SJCRH30 (cell line): ENCODE measurements at places on chromosomes 2 and 18.
A peak's percentile ranks its signal among the peaks of the same experiment; 100 is the strongest.

DNA sequence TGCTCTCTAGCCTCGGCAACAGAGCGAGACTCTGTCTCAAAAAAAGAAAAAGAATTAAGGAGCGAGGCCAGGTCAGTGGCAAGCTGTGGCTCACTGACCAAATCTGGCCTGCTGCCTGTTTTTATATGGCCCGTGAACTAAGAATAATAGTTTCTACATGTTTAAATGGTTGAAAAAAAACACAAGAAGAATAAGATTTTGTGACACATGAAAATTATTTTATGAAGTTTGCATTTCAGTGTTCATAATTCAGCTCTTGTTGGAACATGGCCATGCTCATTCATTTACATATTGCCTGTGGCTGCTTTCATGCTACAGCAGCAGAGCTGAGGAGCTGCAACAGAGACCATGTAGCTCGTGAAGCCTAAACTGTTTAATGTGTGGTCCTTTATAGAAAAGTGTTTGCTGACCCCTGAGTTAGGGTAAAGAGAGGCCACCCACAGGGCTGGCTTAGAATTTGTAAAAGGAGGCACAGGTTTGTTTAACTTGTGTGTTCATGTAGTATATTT, 59.5 kb downstream of the MFSD6 start:
- peak; percentile 83 for DNase-seq

DNA sequence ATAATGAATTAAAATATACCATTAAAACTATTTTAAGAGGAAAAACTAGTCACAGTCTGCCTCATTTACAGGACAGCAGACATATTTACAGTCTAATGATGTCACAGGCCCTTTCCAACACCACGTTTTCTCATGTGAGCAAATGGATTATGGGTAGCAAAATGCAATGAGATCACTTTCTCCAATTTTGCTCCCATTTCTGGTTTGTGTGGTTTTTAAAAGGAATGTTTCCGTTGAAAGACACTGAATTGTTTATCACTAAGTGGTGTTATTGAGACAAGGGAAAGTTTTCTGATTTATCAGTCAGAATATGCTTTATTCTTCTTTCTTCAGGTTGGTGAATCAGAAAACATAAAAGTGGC, 11.4 kb upstream of the NR4A2 start:
- peak; percentile 25 for DNase-seq

GRCh38 chr2:7333960-7334493, 416.8 kb downstream of the RNF144A start:
- DNase-seq, result no peak

- DNase-seq, result peak; percentile 43
Measured at GRCh38 chr2:126244937-126245336, 411.0 kb upstream of the GYPC start.

- no peak for DNase-seq
Measured at GRCh38 chr2:155080373-155080772, 381.9 kb downstream of the KCNJ3 start.

GRCh38 chr2:180115675-180116074, 108.6 kb upstream of the CWC22 start:
- no peak for DNase-seq

DNA sequence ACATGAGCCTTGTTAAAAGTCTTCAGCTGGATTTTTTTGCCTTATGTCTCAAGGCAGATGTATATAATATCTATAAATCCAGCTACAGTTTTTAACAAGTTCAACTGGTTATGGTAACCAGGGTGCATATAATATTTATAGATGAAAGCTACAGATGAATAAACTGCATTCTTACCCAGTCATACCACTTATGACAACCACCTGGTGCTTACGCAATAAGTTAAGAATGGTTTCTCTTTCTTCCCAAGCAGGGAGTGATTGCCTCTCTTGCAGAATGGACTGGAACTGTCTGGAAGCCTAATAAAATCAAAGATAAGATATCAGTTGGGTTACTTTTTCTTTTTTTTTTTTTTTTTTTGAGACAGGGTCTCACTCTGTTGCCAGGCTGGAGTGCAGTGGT, 19.6 kb downstream of the DHX57 start:
- DNase-seq, result no peak

DNA sequence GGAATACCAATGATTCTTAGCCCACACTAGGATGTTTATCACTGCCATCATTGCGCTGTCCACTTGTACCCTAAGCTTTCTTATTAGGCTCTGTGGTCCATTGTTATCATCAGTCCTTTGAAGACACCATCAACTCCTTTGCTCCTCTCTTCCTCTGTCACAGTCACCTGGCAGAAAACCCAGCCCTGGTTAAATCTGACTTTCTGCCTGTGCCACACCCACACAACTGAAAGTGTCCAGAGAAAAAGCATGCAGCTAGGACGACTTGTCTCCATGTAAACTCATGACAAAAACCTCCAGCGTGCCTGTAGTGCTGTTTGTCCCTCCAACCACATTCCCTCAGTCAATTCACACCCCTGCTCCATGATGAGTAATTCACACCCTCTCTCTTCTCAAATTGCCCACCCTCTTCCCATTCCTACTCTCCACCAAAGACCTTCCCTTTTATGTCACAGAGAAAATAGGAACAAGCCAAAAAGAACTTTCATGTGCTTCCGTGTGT, 297.4 kb upstream of the MGAT5 start:
- no peak for DNase-seq

- DNase-seq, result no peak
Measured at GRCh38 chr2:219302412-219302968, 6.7 kb downstream of the PTPRN start.

- DNase-seq, result peak; percentile 78
Measured at GRCh38 chr2:48589170-48589767, 28.4 kb upstream of the GTF2A1L start.

GRCh38 chr18:75344615-75345014, 82.9 kb downstream of the SMIM21 start:
- DNase-seq, result no peak

DNA sequence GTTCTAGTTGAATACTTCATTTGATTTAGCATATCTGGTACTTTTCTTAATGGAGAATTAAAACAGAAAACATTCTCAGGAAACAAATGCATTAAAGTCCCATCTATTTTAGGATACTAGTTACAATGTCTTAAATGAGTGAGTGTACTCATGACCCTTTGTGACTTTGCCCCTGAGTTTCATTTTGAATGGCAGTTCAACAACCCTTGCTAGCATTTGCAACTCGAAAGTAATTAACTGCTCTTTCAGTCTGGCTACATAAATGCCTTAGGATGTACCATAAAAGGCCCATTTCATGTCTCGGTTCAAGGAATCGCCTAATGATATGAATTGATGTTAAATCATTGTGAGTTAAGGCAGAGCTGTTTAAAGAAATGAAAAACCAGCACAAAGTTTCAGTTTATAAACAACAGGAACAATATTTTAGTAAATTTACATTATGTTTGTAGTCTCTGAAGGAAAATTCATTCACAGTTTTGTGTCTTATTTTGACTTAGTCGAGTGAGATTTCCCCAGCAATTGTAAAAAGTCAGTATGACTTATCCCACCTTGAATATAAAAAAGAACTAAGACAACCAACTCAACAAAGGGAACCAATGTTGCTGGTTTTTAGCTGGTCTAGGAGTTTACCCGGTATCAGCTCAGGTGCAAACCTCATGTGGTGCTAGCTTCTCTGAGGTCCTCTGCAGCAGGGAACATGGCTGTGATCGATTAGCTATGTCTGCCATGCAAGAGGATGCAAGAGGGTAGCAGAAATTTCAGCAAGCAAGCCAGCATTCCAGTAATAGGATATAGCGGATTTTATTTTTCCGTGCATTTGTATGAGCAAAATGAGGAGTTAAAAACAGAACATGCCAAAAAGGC, 386.2 kb downstream of the PTPRM start:
- no peak for DNase-seq

- no peak for DNase-seq
Measured at GRCh38 chr2:119760237-119760955, 674 bp downstream of the PTPN4 start.

- DNase-seq, result no peak
Measured at GRCh38 chr18:11902522-11903292, 5.4 kb downstream of the MPPE1 start.

DNA sequence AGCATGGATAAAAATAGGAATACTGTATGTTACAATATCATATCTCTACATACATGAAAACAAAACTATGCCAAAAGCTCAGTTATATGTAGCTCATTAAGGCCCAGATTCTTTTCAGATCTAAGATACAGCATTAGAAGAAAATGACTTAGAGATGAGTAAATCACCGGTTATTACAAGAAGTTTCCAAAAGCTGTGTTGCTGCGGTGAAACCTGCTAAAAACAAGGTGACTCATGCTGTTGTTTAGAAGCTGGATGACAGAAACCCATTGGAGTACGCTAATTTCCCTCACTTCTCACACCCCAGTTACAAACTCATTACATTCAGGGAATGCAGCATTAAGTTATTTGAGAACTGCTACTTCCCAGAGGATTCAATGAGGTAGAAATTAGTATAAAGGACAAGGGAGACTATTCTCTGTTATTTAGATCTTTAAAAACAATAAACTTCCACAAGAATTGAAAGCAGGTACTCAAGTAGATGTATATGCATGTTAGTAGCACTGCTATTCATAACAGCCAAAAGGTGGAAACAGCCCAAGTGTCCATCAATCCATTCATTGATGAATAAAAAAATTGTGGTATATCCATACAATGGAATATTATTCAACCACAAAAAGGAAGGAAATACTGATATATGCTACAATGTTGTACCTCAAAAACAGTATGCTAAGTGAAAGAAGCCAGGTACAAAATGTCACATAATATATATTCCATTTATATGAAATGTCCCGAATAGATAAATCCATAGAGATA, 32.6 kb downstream of the RBKS start:
- no peak for DNase-seq

DNA sequence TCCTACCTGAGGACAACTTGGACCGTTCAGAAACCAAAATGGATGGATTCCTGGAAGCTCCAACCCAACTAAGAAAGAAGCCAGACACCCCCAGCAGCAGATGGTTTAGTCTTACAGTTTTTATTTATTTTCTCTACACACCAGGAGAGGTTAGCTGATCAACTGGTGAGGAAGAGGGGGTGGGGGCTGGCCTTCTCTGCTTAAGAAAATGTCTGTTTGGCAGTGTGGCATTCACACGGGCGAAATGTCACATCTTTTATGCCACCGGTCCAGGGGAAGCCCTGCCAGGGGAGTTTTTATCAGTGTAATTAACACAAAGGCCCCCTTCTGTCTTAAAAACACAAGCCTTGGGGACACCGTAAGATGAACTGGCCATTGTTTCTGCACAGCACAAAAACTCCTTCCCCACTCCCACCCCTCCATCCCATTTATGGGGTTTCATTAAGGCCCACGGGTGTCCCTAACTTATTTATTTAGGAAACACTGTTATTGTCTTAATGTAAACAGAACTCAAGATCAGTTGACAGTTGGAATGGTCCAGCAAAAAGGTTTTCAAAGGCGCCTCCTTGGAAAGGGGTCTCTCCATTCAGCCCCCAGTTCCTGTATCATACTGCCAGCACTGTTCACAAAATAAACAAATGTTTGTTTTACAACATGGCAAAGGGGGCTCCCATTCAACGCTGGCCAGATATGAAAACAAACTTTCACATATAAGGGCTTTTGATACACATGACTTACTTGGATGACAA, 217.0 kb downstream of the C1D start:
- DNase-seq, result no peak

GRCh38 chr18:38909972-38910371, 1344.4 kb upstream of the CELF4 start:
- no peak for DNase-seq

- no peak for DNase-seq
Measured at GRCh38 chr2:185998562-185999070, 260.0 kb downstream of the FSIP2 start.

- DNase-seq, result peak; percentile 79
Measured at GRCh38 chr2:213251618-213252017, 32.6 kb upstream of the SPAG16 start.

DNA sequence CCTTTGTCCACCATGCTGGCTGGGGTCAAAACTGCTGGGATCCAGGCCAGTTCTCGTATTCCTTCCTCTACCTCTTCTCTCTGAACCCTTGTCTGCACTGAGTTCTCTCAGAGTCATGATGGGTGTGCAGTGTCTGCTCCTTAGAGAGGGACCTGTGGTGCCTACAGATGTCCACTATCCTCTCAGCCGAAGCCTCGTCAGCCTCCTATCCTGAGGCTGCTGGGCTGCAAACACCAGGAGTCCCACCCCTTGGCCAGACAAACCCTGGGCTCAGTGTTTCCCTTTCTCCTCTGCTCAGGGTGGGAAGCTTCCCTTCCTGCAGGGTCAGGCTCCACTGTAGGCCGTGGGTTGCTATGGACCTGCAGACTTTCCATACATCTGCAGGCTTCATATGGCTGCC, 2.3 kb downstream of the INPP5D start:
- no peak for DNase-seq

DNA sequence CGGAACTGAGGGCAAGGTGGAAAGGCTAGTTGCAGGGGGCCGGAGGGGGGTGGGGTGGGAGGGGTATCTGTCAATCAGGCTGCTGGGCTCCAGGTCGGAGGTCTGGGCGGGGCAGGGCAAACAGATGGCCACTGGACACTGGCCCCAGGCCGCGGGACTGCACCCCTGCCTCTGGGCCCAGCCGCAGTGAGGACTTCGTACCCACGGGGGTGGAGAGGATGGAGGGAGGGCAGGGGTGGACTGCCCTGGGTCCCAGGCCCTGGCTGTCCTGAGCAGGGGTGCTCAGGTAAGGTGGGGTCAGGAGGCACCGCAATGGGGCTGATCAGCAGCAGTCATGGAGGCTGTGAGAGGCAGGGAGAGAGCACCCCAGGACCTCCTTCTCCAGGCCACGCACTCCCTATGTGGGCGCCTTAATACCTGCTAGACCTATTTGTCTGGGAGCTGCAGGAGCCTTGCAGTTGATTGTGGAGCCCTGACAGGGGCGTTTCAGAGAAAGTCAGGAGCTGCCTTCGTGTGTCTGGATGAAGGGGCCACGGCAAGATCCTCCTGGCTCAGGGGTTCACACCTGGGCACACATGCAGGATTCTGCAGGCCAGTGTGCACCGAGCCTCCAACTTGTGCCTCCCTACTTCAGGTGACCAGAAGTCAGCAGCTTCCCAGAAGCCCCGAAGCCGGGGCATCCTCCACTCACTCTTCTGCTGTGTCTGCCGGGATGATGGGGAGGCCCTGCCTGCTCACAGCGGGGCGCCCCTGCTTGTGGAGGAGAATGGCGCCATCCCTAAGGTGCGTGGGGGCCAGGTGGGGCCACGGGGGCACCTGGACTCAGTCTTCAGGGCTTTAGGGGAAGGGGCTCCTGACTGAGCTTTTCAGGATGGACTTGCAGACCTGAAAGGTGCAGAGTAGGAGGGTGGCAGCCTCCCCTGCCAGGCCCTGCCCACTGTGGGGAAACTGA, 1.5 kb downstream of the CTDSP1 start:
- DNase-seq, result no peak

DNA sequence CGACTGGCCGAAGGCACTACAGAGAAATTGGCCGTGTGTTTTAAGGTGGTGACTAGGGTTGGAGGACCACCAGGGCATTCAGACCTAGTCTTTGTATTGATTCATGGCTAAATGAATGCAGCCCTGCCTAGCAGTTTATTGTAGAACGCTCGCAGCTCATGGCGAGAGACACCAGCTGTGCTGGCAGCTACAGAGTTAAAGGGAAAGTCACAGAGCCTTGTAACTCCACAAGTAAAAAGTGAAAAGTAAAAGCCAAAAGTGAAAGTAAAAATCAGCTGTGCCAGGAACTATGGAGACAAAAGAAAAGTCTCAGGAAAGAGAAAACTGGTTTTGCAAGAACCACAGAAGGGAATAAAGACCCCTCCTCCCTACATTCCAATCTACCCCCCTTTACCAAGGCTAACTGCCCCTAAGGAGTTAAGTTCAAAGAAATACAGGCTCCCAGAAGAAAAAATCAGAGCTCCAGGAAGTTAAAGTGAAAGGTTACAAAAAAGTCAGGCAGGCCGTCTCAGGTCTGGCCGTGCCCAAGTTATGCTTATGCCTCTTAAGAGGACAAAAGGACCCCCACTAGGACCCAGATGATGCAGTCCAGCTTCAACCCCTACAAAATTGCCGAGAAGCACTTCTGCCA, 46.4 kb upstream of the SELENOI start:
- DNase-seq, result peak; percentile 86
